ENCODE measurements at places on chromosomes 12 and 14.

GRCh38 chr12:28939427-28939826, 209.7 kb upstream of the FAR2 start:
- no peak for DNase-seq

DNA sequence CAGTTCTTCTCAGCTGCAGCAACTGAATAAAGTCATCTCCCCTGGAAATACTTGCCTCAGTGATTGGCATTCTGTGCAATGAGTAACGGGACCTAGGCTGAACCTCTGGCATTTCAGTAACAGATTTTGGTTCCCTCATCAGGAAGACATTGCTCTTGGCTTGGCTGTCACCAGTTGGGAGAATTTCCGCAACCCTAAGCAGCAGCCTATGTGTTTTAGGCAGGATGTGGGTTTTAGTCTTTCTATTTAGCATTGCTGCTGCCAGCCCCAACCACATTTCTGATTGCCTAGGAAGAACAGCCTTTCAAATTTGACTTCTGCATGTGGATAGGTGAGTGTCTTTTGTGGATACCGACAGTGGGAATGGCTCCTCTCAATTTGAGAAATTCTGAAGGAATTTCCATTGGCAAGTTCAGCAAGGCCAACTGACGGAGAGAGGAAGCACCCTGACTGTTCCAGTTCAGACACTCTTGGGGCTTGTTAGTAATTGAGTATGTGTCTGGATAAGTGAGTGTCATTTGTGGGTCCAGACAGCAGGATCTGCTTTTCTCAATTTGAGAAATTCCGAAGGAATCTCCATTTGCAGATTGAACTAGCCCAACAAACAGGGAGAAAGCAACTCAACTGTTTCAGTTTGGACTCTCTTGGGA, 19.0 kb upstream of the CLEC2A start:
- DNase-seq: no peak

- peak; percentile 76 for DNase-seq
These were observed 30.9 kb upstream of the SELPLG start for GRCh38 chr12:108664338-108665258.

- no peak for DNase-seq
These were observed 478.0 kb downstream of the RMST start for GRCh38 chr12:97940629-97941028.

DNA sequence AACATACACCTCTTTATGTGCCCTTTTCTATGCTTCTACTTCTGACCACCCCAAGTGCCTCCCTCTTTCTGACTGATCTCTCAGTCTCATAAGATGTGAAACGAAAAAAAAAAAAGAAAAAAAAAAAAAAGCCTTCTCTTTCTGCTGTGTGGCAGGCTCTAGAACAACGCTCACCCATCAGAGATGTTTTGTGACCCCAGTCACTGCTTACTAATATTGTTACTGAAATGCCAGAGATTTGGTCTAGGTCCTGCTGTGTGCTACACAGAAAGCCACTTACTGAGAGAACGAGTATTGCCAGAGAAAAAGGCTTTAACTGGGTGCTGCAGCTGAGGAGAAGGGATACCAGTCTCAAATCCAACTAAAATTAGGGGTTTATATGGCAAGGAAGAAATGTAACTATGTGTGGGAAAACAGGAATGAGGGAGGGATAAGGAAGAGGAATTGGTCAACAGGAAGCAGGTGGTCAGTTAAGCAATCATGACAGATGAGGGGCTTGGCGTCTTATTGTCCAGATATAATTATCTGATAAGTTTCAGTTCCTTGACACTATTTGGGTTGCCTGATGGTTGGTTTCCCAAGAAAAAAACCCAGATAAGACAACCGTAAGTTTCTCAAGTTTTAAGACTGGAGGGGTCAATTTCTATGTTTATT, 149.0 kb downstream of the NAV3 start:
- no peak for DNase-seq

- DNase-seq: no peak
These were observed 2.3 kb downstream of the HIP1R start for GRCh38 chr12:122837306-122838265.

DNA sequence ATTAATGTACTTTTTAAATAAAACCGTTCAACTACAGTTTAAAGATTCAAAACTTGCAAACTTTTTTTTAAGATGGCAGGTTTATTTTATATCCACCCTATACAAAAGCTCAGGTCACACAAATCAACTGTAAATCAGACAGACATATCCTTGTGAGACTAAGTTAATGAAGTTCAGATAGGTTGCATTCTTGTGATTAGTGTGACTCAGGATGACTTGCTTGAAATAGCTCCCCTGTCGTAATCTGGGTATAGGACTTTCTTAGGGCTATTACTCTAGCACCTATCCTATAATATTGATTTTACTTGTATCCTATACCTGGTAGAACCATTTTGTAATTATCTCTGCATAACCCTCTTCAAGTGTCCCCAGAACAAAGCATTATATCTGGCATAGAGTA, 9.5 kb upstream of the PRKD1 start:
- no peak for DNase-seq

- no peak for DNase-seq
These were observed 170.1 kb upstream of the AMIGO2 start for GRCh38 chr12:47249719-47250357.

- DNase-seq: no peak
These were observed 82.2 kb downstream of the ADCK1 start for GRCh38 chr14:77882098-77882497.

GRCh38 chr12:20232931-20233675, 135.2 kb upstream of the PDE3A start:
- no peak for DNase-seq

GRCh38 chr14:79915406-79915805, 295.9 kb downstream of the DIO2 start:
- DNase-seq: no peak

GRCh38 chr14:75277008-75277814, 1.4 kb upstream of the FOS start:
- DNase-seq: peak; percentile 75

DNA sequence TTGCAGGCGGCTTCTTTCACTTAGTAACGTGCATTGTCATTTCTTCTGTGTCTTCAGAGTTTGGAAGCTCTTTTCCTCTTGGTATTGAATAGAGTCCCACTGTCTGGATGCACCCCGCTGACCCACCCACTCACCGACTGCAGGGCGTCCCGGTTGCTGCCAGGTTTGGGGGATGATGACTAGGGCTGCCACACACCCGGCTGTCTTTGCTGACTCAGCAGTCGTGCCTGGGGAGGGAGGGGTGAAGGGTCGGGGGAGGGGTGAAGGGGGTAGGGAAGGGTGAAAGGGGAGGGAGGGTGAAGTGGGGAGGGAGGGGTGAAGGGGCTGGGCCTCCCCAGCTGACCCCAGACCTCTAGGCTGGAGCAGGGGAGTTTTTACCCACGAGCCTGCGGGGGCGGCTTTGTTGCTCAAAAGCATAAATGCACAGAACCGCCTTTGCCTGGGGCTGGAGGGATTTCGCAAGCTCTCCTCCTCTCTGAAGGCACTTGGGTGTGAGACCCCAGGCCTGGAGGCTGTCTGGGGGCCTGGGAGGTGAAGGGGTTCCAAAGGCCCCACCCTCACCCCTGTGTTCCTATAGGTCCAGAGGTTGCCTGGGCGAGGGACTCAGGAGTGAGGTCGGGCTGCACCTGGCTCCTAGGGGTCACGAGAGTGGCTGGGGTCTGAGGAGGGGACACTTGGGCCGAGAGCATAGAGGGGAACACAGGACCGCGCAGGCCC, 31.3 kb upstream of the ULK1 start:
- DNase-seq: no peak

GRCh38 chr12:129779033-129779432, 124.8 kb downstream of the TMEM132D start:
- DNase-seq: no peak

DNA sequence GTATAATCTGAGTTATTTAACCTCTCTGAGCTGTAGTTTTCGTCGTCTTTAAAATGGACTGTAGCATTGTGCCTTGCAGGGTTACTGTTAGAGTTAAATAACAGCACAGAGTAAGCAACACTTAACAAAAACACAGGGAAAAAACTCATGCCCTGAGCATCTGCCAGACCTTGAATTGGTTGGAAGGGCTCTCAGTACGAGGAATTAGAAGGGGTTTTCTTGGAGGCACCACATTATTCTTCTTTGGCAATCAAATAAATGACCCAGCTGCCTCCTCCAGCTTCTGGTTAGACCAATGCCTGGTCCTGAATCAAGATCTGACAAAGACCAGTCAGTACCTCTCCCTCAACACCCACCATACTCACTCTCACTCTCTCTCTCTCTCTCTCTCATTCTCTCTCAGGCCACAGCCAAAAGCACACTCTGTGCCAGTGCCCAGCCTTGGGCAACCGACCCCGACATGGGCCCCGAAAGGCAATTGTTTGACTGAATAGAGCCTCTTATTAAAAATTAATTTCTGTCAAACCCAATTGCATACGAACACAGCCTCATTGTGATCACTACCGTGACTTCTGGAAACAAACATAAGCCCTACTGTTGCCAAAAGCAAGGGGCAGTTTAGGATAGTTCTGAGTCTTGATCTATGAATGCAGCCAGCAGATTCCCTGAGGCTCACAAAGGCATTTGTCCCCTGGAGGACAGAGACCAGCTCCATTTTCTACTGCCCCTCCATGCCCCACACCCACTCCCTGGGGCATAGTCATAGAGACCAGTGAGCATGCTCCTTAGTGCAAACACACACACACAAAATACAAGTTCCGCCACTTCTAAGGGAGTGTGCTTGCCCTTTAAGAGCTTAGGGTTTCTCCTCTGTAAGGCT, 23.9 kb downstream of the DUSP6 start:
- DNase-seq: peak; percentile 41

DNA sequence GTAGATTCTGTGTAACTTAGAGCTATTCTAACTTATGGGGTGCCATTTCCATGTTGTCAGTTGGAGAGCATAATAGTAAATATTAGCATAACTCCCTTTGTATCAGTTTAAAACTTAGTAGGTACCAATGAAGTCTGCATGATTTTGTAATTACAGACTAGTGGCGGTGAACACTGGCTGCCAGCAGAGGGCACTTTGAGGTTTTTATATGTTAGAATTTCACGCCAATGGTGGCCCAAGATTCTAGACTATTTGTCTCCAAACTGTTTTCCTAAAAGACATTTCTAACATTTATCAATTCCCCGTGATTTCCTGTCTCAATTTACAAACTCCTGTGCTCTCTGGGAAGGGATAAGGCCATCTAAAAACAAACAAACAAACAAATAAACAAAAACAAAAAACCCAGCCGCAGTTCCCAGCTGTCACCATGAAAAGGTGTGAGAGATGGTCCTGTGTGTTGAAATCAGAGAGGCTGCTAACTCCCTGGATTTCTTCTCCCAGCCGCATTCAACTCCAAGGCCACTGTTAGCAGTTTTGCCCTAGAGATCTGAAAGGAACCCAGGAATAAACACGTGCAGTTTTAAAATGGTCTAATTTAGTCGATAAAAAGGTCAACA, 57.6 kb downstream of the BRMS1L start:
- no peak for DNase-seq

GRCh38 chr12:116647813-116648212, 88.6 kb downstream of the MAP1LC3B2 start:
- no peak for DNase-seq

- DNase-seq: no peak
These were observed 347.0 kb downstream of the MDGA2 start for GRCh38 chr14:47328376-47328775.

DNA sequence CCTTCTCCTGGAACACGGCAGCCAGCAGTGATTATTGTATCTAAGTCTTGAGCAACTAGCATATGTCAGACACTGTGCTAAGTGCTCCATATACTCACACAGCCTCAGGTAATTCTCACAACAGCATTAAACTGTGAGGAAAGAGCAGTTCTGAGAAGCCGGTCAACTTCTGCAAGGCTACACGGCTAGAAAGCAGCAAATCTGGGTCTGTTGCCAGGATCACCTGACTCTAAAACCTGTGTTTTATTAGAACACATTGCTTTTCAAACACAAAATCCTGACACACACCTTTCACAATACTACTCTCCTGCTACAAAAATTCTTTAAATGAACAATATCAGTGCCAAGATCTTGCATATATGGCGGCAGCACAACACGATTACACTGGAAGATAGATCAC, 49.8 kb upstream of the CRACR2A start:
- DNase-seq: no peak

DNA sequence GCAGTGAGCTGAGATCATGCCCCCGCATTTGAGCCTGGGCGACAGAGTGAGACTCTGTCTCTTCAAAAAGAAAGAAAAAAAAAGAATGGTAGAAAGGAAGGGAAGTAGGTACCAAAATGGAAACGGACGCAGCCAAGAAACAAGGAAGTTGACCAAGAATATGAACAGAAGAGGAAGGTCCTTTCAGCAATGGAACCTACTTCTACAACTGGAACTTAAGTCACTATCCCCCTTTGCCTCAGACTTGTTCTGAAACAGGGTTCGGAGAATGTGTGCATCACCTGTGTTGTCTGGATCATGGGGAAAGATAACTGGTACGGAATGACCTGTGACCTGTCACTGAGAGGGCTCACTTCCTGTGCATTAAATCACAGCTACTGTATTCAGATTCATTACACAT, 43.9 kb upstream of the RNASE1 start:
- DNase-seq: no peak

GRCh38 chr14:91146661-91147060, 32.8 kb downstream of the DGLUCY start:
- DNase-seq: peak; percentile 36

DNA sequence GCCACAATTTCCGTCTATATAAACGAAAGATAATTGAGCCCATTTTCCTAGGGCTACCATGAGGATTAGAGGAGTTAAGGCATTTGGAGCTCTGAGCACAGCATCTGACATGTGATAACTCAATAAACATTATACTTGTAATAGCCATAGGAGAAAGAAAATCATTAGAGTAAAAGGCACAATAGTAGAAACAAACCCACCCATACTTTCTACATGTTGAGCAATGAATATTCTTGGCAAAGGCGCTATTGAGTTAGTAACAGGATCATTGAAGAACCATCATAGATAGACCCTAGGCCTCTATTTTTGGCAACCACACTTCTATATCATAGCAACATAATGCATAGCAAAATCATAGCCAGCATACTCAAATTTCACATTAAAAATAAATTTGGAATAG, 664.1 kb downstream of the NOVA1 start:
- DNase-seq: no peak

- DNase-seq: no peak
These were observed 336.7 kb upstream of the PRICKLE1 start for GRCh38 chr12:42926232-42926631.

- no peak for DNase-seq
These were observed 6.0 kb upstream of the SLC22A17 start for GRCh38 chr14:23358553-23359166.

DNA sequence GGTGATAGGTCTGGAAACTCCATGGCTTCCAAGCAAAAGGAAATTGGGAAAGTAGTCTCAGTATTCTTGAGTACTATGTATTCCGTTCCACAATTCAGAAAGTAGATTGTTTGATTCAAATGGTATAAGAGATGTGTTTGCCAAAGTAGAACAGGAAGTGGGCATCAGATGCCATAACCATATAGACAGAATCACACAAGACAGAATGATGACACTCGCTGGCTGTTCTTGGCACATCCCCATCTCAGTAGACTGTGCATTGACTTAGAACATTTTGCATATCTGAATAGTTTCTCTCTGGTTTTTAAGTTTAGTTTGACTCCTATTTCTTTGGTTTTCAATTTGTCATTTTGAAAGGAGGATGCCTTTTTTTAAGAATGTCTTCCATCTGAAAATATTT, 221.1 kb upstream of the RGS6 start:
- DNase-seq: no peak
